ENCODE measurements at places on chromosomes 5 and 9. TPM values are rescaled to one million over a fixed set of nuclear protein-coding genes. Genes with fewer than 3 reads are reported as not detected.

GRCh38 chr5:117732264-117732663, 1157.6 kb upstream of the SEMA6A start:
- DNase-seq = no peak

TLX3 gene
- total RNA-seq = not detected

GRCh38 chr5:38615981-38616451, 59.6 kb upstream of the LIFR start:
- no peak for DNase-seq

DNA sequence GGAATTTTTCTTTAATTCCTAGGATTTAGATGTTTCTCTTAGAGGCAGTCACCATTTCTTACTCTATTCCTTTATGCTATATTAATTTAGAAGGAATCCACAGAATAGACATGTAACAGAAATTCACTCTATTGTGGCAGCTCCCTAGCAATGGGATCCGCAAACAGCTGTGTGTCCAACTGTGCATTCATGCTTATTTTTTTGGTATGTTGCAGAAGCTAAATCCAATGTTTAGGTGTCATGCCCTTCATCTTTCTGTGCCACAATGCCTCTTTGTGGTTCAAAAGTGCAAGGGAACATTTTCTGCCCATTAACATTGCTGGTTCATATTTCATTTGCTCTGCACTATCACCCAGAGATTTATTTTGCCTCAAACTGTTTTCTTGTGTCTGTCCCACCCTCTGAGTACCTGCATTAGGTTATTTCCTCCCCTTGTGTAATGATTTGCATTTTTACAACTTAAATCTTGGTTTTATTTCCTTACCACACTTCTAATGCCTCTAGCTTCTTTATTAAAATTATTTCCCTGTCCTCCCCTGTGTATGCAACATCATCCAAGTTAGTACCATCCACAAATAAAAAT, 816.5 kb downstream of the EFNA5 start:
- no peak for DNase-seq

DNA sequence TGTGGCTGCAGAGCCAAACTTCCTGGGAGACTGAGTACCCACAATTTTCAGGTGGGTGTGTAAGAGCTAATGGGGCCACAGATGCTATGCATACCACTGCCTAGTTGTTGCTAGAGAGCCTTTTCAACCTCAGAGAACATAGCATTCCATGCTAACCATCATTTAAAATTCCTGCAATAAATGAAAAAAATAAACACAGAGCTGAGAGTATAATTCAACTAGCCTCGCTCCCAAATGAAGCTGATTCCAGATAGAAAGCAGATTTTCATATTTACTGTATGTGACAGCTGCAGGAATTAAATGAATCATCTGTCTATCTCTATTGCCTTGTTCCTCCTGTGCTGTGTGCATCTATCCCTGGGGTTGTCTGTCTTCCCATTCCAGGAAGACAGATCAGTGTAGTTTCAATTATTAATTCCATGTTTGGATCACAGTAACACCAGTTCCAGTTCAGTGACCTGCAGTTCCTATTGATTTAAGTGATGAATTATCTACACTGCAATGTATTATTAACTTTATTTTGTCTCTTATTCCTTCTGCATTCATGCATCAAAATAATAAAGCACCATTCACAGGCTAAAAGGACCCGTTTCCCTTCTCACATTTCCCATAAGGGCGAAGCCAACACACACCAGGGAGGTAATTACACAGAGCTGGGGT, 324.5 kb downstream of the SLIT3 start:
- DNase-seq = no peak

- no peak for DNase-seq
Observed at GRCh38 chr5:66848749-66849641, 252.8 kb downstream of the MAST4 start.

ARID3C gene
- total RNA-seq = not detected

DNA sequence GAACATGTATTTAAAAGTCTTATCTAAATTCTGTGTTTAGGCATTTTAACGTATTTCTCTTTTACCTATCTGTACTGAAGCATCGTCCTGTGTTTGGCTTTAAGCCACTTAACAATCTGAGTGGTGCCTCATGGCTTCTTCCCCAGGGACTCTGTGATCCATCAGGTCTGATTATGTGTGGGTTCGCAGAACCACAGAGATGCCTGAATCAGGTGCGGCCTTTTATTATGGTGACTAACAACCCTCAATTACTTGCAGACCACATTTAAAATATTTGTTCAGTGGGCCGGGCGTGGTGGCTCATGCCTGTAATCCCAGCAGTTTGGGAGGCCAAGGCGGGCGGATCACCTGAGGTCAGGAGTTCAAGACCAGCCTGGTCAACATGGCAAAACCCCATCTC, 39.6 kb upstream of the SAP30L start:
- peak; percentile 49 for DNase-seq

GRCh38 chr5:43674536-43674935, 71.6 kb downstream of the NNT start:
- DNase-seq = no peak

- no peak for DNase-seq
Observed at GRCh38 chr5:95907067-95907705, 54.5 kb downstream of the ELL2 start.

DNA sequence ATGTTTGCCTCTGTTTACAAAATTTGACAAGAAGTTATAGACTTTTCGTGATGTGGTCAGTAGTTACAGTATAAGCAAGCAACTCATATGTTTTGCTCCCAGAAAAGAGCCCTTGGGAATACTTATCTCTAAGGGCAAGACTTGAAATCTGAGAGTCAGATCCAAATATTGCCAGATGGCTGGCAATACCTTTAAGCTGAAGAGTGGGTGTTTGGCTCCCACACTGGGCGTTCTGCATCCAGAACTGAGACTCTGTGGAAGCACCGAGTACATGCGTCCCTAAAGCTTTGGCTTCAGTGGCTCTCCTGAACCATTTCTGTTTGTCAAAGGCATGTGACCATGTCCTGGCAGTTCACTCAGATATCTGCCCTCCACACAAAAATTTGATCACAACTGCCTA, 194.1 kb downstream of the DCP2 start:
- no peak for DNase-seq

GRCh38 chr9:81499021-81499454, 190.3 kb downstream of the TLE1 start:
- DNase-seq = peak; percentile 75

DAB2IP gene
- 29.6 TPM for total RNA-seq

DNA sequence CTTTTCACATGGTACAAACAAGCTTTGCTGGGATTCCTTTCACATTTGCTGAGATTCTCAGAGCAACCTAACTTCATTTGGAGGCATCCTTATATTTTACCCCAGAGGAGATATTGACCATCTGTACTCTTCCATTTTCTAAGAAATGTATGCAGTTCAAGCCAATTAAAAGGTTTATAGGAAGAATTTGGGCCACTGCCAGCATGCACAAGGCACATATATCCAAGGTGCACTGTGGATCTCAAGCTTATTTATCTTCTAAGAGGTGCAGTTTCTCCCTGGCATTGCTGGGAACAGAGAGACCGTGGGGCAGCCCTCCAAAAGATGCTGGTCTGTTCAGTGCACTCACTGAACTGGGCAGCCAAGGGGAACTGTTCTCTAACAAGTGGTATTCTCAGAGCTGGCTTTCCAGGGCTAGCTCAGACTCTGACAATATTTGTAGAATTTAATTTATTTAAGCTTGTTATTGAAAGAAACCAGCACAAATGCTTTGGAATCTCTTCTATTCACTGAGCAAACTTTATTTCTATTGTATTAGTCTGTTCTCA, 213.3 kb downstream of the TENT4A start:
- no peak for DNase-seq

DNA sequence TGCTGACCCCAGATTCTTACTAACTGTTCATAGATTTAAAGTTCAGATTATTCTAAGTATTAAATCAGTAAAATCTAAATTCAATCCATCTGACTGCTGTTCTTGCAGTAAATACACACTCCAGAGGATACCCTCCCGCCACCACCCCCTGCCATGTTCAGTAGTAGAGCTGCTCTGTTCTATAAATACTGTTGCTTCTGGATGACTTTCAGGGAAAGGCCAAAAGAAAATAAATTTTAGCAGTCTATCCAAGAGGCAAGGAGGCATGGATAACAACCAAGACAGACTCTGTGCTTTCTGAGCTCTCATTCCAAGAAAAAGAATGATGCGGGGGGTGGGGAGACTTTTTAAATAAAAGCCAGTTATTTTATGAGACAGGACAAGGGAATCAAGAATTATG, 115.1 kb downstream of the ADAMTS6 start:
- DNase-seq = no peak

DNA sequence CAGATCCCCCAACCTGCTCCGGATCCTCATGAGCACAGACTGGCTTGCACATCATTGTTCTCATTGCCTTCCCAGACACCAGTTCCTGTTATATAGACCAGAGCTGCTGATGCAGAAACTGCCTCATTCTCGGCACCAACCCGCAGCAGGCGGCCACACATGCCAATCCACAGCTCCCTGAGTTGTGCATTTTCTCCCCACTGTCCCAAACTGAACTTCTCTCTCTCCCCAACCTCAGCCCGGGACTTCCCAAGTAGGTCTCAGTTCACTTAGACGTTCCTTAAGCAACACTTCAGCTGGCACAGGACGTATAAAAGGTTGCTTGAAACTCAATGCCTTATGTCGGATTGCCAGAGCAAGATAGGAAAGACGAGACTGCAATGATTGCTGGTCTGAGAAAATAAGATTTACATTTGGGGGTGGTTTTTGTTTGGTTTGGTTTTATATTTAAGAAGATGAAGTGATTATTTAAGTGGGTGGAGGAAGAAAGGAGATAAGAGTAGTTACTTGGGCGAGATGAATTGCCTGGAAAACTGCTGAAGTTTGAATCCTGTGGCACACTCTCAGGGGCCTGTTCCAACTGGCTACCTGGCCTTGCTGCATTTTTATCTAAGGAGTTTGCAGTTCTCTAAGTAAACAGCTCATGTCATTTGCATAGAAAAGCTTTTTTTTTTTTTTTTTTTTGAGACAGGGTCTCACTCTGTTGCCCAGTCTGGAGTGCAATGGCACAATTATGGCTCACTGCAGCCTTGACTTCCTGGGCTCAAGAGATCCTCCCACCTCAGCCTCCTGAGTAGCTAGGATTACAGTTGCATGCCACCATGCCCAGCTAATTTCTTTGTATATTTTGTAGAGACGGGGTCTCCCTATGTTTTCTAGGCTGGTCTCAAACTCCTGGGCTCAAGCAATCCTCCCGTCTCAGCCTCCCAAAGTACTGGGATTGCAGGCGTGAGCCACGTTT, 155.4 kb downstream of the GOLPH3 start:
- peak; percentile 42 for DNase-seq

DNA sequence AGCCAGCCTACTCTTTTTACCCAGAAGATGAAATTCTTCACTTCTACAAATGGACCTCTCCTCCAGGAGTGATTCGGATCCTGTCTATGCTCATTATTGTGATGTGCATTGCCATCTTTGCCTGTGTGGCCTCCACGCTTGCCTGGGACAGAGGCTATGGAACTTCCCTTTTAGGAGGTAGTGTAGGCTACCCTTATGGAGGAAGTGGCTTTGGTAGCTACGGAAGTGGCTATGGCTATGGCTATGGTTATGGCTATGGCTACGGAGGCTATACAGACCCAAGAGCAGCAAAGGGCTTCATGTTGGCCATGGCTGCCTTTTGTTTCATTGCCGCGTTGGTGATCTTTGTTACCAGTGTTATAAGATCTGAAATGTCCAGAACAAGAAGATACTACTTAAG, 16.6 kb downstream of the OCLN start:
- no peak for DNase-seq

GKAP1 gene
- total RNA-seq = 22.4 TPM

C5orf52 gene
- not detected for total RNA-seq

DNA sequence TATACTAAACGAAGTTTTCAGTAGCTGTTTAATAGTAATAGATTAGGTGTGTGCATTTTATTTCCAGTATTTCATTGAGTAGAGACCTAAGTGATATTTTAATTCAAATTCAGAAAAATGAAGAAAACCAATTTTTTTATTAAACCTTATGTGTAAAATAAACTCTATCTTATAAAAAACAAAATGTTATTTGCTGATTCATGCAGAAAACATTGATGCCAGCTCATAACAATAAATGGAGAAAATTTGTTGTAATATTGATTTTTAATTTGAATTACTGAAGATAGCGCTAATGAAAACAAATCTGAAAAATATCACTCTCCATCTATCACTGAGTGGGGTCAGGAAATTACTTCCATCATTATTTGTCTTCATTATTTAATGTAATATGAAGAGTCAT, 1177.8 kb upstream of the SEMA6A start:
- DNase-seq = no peak
